NCI-H2081 (cell line): ENCODE measurements at places on chromosomes 3 and 15.

GRCh38 chr3:96027718-96028117 lies 786.7 kb upstream of the EPHA6 start:
- DNase-seq = no peak

- no peak for DNase-seq
Measured at GRCh38 chr15:67097930-67098740, 32.7 kb downstream of the SMAD3 start.

GRCh38 chr15:64459066-64459781 lies 1.2 kb upstream of the ZNF609 start:
- DNase-seq = no peak

- DNase-seq = no peak
Measured at GRCh38 chr3:30081904-30082303, 524.5 kb upstream of the TGFBR2 start.
